NCI-H1930 (cell line): ENCODE measurements at places on chromosomes 4 and X.

DNA sequence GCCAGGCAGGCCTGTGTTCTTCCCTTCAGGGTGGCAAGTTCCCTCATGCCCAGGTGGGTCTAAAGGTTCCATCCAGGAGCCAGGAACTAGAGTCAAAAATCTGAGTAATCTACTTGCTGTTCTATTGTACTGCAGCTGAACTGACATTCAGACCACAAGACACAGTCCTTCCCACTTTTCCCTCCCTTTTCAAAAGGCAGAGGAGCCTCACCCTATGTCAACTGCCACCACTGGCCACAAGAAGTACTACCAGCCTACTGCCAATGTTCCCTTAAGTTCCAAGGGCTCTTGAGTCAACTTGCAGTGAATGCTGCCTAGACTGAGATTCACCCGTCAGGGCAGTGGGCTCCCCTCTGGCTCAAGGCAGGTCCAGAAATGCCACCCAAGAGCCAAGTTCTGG lies 133.5 kb downstream of the FAM47B start:
- no peak for DNase-seq

DNA sequence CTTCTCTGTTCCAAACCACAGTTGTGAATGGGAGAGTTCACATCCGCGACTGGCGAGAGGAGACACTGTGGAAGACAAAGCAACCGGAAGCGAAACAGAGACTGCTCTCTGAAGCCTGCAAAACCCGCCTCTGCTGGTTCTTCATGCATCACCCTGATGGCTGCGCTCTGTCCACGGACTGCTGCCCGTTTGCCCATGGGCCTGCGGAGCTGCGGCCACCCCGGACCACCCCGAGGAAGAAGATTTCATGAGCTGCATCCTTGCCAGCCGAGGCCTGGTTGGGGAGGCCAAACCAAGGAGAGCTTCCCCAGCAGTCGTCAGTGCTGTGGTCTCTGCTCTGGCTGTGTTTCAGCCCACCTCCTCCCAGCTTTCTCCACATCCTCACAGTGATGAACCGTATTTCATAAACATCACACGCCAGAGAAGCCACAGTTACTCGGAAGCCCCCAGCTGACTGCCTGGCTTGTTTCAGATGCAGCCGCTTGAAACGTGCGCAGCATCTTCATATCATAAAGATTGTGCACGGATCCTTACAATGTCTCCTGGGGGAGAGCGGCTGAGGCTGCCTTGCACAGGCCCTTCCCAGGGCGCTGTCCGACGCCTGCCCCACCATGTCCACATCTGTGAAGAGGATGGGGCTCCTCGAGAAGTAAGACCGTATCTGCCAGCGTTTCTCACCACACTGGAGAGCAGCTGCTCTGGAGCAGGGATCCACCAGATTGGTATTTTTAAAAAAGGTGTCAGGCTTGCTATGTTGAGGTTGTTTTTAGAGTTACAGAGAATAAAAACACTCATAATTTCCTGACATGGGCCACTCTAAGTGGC lies 35.4 kb downstream of the TRMT44 start:
- DNase-seq = no peak

DNA sequence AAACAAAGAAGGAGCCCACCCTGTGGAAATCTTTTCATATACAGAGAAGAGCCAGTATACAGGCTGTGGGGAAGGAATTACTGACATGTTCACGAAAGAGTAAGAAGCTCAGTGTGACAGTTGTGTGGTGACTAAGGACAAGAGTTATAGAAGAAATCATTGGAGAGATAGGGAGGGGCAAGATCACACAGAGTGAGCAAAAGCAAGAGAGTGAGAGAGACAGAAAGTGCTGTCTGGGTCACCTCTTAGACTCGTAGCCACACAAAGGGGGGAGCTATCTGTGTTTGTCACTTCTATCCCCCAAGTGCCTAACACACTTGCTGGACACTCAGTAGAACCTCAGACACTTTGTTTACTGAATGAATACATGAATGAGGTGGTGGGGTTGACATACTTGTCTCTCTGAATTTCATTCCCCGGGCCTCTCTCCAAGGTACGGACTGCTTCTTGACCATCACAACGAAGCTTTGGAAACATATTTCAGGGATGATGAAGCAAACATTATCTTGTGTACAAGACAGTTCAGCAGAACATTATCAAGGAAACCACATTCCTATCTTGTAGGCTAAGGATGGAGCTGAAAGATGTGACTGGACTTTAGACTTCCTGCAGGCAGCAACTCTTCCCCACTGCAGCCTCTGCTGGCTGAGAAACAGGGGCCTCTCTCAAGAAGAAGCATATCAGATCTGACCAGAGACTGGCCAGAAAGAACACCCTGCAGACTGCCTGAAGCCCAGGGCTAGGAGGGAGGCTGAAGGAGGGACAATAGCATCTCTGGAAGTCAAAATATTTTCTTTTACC lies 168.2 kb downstream of the AMELX start:
- no peak for DNase-seq

DNA sequence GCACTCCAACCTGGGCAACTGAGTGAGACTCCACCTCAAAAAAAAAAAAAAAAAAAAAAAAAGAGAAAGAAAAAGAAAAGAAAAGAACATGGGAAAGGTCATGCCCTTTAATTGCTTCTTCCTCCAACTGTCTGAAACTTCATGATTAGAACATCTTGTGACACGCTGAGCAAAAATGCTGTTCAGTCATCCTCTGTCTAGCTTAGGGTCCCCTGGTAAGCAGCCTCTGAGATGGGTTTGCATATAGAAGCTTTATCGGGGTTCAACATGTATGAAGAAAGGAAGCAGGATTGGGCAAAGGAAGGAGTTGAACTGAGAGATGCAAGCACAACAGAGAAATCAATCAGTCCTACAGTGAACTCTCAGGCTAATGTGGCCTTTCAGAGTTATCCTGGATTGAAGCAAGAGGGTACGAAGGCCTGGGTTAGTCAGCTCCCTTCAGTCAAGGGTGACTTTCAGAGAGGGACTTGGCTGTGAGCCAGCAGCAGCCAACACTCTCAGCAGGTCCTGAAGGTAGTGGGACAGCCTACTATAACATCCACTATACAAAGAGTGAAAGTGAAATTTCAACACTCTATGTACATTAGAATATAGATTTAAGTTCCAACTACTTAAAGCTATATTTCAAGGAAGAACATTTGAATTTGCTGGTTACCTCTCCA lies 11.4 kb downstream of the MAOB start:
- no peak for DNase-seq
